Suppressor macrophage treated with lipopolysaccharide for 4 hours (primary cell): ENCODE measurements at places on chromosomes 7 and 10.

DNA sequence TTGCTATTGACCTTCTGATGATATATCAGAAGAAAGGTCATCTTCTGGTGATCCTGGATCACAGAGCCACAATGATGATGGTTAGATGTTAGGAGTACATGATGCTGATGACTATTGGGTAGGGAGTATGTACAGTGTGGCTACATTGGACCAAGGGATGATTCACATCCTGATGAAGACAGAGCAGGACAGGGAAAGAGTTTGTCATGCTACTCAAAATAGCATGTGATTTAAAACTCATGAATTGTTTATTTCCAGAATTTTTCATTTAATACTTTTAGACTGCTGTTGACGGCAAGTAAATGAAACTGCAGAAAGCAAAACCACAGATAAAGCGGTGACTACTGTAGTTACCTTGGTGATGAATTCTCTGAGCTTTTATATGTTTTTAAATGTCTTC is 397.3 kb downstream of the PPP1R3A start:
- peak; percentile 1 for DNase-seq

GRCh38 chr10:61958805-61959204 is 57.3 kb downstream of the ARID5B start:
- no peak for DNase-seq

GRCh38 chr7:2974093-2974819 is 69.4 kb downstream of the CARD11 start:
- no peak for DNase-seq

- peak; percentile 71 for DNase-seq
Observed at GRCh38 chr7:33895025-33895804, 10.1 kb upstream of the BMPER start.

DNA sequence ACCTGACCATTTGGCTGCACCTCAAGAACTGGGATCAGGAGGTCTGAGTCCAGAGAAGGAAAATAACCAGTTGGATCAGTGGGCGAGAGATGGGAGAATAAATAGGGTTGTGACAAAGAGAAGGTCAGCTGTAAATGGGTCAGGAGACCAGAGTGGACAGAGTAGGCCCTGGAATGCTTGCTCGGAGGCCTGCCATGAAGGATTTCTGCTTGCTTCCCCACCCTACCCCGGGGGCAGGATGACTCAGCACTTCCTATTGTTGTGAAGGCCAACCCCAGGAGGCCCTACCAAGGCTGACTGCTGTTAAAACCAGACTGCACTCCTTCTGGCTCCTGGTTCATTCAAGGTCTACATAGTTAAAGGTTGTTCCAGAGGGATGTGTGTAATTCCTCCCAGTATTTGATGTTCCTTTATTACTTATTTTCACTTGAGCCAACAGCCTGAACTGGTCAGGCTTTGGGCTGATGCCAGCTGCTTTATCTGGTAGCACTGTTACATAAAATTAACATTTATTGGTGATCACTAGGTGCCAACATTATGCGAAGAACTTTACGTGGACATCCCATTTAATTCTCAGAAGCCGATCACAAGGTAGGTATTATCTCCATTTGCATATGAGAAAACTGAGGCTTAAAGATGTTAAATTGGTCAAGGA is 27.3 kb upstream of the IFRD1 start:
- peak; percentile 59 for DNase-seq

GRCh38 chr7:124420367-124420766 is 345.2 kb downstream of the GPR37 start:
- DNase-seq, result no peak

DNA sequence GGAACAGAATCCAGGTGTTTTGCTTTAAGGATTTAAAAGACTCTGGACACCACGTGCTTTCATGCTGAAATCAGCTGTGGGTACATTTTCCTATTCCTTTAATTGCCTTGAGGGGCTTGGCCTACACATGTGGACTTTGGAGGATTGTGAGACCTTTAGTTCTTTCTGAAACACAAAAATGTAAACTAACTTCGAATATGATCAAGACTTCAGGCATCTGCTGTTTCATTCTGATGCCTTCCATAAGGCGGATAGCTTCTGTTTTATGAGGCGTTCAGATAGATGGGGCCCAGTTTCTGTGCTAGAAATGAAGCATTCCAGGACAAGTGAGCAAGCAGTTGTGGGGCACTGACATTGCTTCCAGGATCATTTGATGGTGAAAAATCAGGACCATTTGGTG is 1.5 kb upstream of the NOBOX start:
- DNase-seq, result no peak

DNA sequence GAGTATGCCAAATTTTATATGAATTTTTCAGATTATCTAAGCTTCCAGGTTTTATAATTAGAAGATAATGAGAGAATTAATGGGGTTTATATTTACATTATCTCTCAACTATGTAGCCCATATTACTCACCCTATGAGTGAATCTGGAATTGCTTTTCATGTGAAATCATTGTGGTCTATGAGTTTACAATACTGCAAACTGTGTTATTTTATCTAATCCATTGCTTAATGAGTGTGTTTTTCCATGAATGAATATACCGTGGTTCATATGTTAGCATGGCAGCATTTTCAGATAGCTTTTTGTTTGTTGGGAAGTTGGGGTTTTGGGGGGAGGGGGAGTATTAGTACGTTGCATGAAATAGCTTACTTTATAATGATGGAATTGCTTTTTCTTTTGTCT is 44.5 kb downstream of the FGFBP3 start:
- DNase-seq, result no peak

DNA sequence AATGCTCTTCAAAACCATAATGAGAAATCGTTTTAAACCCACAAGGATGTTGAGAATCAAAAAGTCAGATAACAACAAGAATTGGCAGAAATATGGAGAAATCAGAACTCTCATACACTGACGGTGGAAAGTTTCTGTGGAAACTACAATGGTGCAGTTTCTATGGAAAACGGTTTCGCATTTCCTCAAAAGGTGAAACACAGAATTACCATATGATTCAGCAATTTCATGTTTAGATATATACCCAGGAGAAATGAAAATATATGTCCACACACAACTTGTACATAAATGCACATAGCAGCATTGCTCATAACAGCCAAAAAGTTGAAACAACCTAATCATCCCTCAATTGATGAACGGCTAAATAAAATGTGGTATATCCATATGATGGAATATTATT is 218.2 kb downstream of the ARL4A start:
- DNase-seq, result no peak

GRCh38 chr7:152459724-152460251 is 24.0 kb upstream of the KMT2C start:
- DNase-seq, result peak; percentile 82

DNA sequence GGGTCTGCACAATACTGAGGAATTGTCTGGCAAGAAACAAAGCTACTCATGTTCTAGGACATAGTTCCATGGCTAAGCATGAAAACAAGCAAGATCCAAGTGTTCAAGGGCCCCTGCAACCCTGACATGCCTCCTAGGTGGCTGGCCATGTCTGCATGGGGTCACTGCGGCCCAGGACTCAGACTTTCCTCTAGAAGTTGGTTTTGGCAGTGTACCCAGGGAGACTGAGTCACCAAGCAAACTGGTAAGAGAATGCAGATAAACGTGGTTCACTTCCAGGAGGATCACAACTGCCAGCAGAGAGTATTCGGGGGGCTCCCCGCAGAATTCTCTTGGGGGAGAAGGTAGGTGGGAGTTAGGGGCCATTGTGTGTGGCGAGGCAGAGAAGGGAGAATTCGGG is 7.4 kb upstream of the PFKFB3 start:
- no peak for DNase-seq

- peak; percentile 74 for DNase-seq
Observed at GRCh38 chr7:47670729-47671128, 88.8 kb upstream of the TNS3 start.

- no peak for DNase-seq
Observed at GRCh38 chr10:94344522-94345122, 18.1 kb downstream of the NOC3L start.

DNA sequence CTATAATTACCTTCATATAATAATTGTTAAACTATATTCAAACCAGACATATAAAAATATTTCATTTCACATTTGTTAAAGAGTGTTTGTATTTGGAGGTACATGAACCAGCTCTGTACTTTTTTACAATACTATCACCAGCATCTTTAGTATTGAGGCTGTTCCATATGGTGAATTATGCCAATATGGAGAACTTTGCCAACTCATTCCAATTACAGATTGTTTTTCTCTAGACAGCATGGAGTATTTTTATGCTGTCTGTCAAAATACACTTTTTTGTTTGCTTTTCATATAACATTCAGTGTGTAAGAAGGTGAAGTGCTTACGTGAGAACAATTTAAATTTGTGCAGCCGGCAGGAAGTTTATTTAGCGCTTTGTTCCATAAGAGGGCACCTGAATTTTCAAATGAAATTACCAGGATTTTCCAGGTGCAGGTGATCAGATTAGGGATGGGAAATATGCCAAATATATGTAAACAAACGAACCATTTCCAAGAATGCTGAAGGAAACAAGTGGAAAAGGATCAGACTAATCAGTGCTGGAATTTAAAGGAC is 54.9 kb downstream of the SEMA3E start:
- DNase-seq, result no peak

DNA sequence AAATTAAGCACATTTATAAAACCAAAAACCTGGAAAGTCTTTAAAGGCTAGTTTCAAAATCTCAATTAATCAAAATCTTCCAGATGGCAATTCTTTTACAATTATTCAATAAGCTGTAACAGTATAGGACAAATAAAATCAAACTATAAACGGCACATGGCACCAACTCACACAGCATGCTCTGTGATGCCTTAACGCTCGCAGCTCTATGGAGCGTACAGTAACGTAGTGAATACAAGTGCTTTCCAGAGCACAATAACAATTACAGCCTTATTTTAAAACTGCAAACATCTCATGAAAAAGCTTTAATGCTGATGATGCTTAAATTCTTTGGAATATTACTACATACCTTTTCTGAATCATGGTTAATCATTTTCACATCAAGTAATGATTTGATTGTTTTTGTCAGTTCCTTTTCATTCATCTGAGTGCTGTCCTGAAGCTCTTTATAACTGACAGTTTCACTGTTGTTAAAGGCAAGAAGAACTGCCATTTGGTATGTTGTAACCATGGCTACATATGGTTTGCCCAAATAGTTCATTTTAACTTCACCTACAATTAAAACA is 74.2 kb downstream of the CUL2 start:
- DNase-seq, result no peak

- no peak for DNase-seq
Observed at GRCh38 chr7:78770422-78771410, 682.8 kb downstream of the MAGI2 start.

GRCh38 chr10:30092151-30092790 is 32.9 kb upstream of the JCAD start:
- no peak for DNase-seq

DNA sequence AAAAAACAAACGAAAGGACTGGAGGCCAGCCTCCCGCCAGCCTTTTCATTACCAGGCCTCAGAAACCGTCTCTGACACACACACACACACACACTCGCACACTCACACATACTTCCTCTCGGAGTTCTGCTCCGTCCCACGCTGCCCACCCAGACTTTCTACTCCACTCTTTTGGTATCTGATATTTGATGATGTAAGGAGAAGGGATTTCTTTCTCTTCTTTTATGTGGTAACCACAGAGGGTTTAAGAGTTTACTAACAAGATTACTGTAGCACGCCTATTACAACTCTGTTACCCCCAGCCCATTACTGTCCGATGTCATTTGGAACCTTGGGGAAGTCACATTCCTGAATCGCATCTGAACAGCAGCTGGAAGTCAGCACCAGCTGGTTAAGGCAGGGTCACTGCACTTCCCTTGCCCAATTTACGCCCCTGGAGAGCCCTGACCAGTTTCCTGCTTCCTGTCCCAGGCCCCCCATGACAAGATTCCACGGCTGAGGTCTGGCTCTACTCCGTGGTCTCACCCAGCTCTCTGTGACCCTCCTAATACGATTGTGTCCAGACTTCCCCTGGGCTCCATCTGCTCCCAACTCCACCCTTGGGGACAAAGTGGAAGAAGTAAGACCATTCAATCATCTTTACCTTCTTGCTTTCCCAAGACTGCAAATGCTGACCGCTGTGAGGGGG is 1.1 kb downstream of the DENND2A start:
- peak; percentile 72 for DNase-seq

- DNase-seq, result no peak
Observed at GRCh38 chr7:83798489-83798888, 149.6 kb upstream of the SEMA3E start.

- no peak for DNase-seq
Observed at GRCh38 chr10:50210876-50211275, 40.4 kb downstream of the ASAH2 start.

GRCh38 chr7:1638215-1638661 is 31.8 kb upstream of the ELFN1 start:
- DNase-seq, result no peak

GRCh38 chr10:8852546-8852945 is 798.1 kb downstream of the GATA3 start:
- DNase-seq, result no peak

DNA sequence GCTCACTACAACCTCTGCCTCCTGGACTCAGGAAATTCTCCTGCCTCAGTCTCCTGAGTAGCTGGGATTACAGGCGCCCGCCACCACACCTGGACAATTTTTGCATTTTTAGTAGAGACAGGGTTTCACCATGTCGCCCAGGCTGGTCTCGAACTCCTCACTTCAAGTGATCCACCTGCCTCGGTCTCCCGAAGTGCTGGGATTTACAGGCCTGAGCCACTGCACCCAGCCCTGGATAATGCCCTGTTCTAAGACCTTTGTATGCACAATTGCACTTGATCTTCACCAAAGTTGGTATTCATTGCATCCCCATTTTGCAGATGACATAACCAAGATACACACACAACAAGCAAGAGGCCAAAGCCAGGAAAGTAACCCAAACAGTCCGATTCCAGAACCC is 97.7 kb upstream of the CARD11 start:
- DNase-seq, result no peak

GRCh38 chr7:27124902-27125689 is 5.5 kb downstream of the HOXA4 start:
- DNase-seq, result no peak

- no peak for DNase-seq
Observed at GRCh38 chr10:100146875-100147650, 38.8 kb downstream of the ERLIN1 start.

GRCh38 chr10:132366499-132366898 is 30.5 kb upstream of the PWWP2B start:
- DNase-seq, result no peak

DNA sequence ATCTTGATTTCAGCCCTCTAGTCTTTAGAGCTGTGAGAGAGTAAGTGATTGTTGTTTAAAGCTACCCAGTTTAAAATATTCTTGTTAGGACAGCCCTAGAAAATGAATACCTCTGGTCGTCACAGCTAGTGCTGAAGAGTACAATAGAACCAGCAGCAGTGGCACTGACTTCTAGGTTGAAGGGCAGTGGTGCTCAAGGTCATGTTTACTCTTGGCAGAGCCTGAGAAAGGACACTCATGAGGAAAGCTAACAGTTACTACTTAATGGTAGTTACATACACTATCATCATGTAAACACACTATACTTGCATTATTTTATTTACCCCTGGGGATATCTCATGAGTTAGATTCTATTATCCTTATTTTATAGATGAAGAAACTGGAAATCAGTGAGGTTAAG is 323.0 kb downstream of the SH2D4B start:
- DNase-seq, result no peak

DNA sequence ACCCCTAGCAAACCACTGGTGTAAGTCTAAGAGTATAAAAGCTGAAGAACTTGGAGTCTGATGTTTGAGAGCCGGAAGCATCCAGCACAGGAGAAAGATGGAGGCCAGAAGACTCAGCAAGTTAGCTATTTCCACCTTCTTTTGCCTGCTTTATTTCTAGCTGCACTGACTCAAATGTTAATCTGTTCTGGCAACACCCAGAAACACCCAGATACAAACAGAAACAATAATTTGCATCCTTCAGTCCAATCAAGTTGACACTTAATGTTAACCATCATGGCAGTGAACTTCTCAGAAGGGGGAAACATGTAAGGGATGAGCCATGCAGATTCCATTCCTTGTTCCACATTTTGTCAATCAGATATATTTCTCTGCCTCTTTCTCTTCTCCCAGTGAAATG is 101.8 kb upstream of the FERD3L start:
- DNase-seq, result no peak
